ENCODE measurements at places on chromosomes 4 and X.

GRCh38 chr4:7798178-7798995 lies 141.3 kb downstream of the AFAP1 start:
- no peak for DNase-seq

DNA sequence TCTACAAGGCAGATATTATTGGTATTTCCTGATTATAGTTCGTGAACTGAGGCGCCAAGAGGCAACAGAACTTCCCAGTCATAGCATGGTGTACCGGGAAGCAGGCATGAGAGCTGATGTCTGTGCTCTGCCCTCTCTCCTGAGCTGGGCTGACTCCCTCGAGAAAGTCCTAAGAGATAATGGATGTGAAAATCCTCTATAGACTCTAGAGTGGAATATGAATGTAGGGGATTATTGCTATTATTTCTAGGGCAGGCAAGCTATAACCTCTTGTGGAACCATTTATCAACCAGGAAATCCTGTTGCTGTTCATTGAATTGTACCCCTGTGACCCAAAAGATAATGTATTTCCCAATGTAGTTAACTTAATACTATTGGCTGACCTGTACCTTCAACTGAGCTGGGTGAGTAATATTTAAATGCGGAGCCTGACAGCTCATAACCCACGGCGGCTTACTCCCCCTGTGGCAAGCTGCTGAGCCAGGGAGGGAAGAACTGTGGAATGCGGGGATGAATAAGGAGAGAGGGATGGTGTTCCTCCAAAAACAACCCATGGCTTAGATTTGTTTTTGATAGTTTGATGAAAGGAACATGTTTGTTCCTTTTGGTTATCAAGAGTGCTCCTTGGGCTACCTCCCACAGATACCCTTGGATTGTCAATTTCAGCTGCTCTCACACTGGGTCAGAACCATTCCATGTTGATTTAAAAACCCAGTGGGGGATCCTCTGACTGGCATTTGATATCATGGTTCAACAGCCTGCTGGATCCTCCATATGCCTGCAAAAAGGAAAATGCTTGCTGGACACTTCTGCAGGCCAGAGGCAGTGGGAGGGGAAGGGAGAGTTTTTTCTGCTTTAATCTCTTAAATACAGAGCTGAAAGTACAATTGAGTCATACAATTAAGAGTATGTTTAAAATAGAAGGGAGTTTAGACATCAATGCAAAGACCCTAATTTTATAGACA lies 339.0 kb upstream of the BOD1L1 start:
- DNase-seq: no peak

GRCh38 chr4:173301518-173302201 lies 32.5 kb downstream of the HMGB2 start:
- DNase-seq: no peak

- DNase-seq: no peak
Observed at GRCh38 chr4:76644831-76645485, 209.9 kb downstream of the SHROOM3 start.

DNA sequence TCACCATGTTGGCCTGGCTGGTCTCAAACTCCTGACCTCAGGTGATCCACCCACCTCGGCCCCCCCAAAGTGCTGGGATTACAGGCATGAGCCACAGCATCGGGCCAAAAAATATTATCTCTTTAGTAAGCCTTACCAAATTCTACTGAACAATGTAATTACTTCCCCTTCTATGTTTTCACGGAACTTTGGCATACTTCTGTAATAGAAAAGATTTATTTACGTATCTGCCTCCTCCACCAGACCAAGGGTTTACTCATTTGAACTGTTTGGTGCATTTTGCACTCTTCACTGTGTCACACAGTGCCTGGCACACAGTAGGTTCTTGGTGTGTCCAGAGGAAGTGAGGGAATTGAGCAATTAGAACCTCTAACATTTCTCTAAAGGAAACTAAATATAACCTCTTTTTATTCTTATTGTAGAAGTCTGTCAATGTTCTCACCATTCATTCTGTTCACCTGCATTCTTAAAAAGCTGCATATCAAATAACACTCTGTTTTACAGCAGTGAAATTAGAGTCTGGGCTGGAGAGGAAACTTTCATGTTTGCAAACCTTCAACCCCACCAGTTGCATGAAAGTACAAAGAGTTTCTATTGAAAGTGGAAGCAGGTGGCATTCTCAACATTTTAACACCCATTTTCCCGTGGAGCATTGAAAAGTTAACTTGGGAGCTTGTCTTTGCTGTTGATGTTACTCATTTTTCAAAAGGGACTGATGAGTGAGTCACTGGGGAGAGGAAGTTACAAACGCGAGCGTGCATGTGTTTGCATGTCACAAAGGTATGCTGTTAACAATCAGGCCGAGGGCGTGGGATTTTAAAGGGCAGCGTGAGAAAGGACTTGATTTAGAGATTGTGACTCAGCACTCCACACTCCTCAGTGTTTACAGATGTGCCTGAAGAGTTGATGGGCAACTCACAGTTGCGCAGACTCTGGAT lies 314.1 kb downstream of the STK32B start:
- DNase-seq: no peak

DNA sequence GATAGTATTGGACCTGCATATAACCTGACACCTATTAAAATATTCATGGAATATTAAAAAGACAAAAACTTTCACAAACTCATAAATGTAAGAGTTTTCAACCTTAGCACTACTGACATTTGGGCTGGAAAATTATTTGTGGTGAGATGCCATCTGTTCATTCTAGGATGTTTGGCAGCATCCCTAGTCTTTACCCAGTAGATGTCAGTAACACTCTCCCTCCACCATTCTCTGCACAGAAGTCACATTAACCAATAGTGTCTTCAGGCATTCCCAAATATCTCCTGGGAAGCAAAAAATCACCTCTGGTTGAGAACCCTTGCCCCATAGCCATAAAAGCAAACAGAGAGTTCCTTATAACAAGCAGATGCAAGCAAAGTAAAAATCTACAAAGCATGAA lies 41.4 kb upstream of the NDST4 start:
- DNase-seq: no peak

DNA sequence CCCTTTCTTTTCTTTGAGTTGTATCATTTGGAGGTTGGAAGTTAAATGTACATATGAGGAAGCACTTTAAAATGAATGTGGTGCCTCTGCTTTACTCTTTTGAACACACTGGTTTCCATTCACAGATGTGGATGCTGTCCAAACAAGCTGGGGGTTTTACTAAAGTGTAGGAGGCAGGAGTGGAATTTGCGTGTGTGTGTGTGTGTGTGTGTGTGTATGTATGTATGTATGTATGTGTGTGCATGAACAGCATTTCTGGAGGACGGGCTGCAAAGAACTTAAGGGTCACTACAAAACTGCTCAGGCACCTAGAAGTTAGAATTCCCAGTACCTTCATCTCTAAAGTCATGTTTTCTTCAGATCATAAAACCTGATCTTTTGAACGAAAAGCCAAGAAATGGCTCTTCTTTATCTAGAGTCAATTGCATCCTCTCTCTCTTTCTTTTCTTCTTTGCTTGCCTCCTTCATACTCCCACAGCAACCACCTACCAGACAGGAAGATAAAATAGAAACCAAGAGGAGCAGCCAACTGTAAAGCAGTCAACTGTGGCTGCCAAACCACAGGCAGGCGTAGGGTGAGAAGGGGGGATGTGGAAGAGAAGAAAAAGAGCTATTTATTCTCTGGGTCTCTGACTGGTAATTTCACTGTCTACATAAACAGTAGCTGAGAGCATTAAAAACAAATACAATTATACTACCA lies 177.0 kb upstream of the RASGEF1B start:
- no peak for DNase-seq

DNA sequence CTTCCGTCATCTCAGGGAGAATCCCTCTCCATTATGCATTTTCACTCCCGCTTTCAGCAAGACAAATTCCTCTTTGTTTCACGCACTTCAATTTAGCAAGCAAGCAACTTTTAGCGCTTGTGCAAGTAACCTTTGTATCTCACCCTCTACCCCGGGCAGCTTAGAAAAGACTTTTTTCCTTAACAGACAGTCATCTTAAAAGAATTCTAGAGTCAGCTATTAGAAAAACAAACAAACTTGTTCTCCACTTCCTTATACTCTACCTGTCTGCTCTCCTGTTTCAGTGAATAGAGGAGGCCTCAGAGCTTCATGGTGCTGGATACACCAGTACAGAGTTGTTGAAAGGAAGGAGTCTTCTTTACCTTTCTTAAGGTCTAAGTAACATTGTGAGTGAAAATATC lies 12.1 kb downstream of the TIGD2 start:
- DNase-seq: no peak

GRCh38 chrX:133594156-133594555 lies 178.9 kb upstream of the GPC4 start:
- DNase-seq: no peak

- no peak for DNase-seq
Observed at GRCh38 chr4:105657117-105657765, 51.2 kb downstream of the INTS12 start.

DNA sequence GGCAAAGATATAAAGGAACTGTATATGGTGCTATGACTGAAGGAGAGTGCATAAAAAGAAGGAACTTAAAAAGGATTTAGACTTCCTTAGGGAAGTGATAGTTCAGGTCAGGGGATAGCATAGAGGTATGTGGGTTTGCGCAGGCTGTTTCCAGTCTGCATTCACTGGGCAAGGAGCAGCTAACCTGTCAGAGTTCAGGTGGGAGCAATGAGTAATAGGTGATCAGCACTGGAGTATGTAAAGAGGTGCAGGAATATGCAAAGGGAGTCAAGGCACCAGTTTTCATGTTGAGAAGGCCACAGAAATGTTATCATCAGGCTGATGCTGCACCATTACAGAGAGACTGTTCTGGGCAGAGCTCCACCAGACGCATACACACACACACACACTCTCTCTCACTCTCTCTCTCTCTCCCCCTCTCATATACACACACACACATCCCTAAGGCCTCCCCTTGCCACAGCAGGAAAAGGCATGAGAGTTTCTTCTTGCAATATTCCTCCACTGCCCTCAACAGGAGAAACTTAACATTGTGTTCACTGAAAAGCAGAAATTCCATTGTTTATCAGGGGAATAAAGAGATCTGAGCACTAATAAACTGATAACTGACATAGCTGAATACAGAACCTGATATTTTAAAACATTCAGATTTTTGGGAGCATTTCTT lies 256.4 kb upstream of the GRID2 start:
- DNase-seq: no peak

DNA sequence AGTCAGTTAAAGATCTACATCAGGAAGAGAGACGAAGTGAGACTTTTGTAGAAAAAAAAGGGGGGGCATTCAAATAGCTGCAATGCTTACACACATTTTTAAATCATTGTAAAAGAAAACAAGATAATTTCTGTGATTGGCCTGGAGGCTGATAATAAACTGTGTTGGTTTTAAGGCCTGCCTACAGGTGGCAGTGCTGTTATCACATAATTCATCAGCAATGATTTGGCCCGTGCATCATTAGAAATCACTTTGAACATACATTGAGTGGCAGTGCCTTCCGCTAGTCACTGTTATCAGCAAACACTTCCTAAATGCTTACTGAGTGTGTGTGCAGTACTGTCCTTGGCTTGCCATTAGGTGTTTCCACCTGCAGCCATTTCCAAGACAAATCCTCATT lies 831.9 kb downstream of the TRIML1 start:
- no peak for DNase-seq

GRCh38 chrX:104668550-104668949 lies 102.6 kb downstream of the IL1RAPL2 start:
- no peak for DNase-seq
